Head of caudate nucleus (tissue), 42 donors: ENCODE measurements at places on chromosomes 1 and 21.

DNA sequence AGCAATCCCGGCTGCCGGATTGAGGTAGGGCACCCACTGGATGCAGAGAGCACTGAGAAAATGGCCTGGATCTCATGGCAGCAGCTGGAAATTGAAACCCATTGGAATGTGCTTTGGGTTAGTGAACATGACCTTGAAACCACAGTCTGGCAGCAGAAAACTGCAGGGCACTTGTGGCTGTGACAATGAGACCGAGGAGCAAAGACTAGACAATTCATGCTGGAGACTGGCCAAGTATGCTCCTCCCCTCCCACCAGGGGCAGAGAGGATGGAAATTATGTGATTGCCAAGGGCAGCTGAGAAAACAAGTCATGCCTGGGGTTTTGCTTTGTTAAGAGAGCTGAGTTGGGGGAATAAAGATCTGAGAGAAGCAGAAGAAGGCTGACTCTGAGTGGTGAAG lies 60.7 kb downstream of the ZNF697 start:
- DNase-seq: no peak

DNA sequence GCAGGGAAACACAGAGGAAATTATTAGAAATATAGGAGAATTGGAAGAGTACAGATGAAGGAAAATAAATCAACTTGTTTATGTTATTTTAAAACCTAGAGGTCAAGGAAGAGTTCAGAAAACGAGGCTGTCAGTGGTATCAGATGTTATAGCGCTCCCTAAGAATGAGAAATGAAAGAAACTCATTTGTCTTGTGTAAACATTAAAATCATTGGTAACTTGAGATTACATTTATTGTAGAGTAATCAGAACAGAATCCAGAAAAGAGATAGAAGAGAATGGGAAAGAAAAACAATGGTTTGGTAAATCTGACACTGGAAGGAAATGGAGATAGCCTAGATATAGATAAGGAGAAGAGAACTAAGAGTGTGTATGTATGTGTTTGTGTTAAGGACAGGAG lies 106.4 kb downstream of the ATF6 start:
- no peak for DNase-seq

GRCh38 chr1:182283746-182284544 lies 107.6 kb downstream of the GLUL start:
- DNase-seq: no peak

DNA sequence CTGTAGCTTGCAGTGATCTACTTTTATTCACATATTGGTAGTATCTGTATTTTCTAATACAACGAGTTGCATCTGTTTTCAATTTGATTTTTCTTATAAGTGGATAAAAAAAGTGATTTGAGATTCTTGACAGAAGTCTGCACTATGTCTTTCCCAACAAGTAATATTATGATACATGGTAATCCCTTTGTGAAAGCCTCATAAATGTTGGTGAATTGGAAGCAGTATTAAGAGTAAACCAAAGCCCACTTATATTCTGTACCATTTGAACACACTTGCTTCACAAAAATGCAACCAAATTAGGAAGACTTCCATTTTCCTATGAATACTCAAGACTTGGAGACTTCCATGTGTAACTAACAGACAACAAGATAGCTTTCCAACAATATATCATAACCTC lies 172.0 kb downstream of the HMCN1 start:
- no peak for DNase-seq

DNA sequence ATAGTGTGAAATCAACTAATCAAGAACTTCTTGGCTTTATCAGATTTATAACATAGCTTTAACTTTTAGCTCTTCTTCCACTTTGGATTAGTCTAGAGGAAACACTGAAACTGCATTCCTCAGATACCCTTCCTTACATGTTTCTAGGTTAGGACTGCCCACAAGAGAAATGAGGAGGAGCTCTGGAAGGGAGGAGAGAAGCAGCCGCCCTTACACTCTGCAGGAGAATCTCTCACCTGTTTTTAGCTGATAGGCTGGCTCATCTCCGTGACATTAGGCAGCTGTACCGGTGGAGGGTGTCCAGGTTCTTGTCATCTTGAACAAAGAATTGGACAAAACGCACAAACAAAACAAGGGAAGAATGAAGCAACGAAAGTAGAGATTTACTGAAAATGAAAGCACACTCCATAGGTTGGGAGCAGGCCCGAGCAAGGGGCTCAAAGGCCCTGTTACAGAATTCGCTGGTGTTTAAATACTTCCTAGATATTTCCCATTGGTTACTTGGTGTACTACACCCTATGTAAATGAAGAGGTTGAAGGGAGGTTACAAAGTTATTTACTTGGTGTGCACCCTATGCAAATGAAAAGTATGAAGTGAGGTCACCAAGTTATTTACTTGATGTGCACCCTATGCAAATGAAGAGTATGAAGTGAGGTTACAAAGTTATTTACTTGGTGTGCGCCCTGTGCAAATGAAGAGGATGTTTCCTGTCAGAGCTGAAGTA lies 524.9 kb upstream of the CHRM3 start:
- no peak for DNase-seq

DNA sequence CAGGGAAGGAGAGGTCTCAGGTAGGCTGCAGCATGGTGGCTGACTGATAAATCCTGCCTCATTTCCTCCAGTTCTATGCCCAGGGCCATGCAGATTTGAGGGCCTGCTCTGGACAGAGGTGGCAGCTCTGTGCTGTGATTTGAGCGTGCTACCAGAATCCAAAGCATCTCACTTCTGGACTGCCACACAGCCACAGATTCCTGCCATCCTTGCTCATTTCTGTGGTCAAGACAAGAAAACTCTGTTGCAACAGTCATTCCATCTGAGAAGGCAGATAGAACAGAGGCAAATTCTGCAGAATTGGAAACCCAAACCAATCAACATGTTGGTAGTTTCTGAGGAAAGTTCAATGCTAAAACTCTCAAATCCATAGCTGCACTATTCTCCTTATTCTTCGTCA lies 102.8 kb upstream of the GALNT2 start:
- no peak for DNase-seq

DNA sequence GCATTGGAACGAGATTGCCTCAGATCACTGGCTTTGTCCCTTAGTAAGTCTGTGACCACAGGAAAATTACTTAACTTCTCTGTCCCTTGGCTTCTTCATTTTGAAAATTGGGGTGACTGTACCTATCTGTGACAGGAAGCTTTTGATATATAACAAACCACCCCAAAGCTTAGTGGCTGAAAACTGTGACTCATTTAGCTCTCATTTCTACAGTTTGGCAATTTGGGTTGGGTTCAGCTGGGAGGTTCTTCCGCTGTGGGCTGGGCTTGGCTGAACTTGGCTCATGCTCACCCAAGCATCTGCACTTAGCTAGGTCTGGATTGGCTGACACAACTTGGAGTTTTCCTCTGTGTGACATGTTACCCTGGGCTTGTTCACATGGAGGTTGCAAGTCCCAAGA lies 14.0 kb downstream of the C1orf94 start:
- no peak for DNase-seq

- no peak for DNase-seq
Observed at GRCh38 chr1:30444401-30444800, 279.0 kb downstream of the MATN1 start.

GRCh38 chr1:174247472-174247871 lies 88.2 kb downstream of the RABGAP1L start:
- no peak for DNase-seq

DNA sequence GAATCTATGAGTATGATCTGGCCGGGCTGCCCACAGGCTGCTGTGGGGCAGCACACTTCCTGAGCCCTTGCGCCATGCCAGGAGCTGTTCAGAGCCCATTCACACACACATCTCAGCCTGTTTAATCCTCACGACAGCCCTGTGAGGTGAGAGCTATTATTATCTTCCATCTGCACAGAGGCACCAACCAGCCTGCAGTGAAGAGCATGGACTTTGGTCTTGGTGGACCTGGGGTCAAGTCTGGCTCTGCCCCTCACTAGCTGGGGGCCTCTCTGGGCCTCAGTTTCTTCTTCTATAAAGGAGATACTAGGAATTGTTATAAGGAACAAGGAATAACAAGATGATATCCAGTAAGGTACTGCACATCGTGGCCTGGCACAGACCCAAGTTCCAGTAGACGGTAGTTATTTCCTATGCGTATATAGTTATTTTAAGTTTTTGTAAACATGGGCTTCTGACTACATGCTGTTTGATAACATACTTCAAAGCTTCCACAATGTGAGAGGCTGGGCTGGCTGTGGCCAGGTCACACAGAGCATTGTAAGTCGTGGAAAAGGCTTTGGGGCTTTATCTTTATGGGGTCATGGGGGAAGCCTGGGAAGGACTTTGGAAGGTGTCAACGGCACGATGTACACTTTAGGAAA lies 3.4 kb upstream of the PADI2 start:
- DNase-seq: peak; percentile 8

DNA sequence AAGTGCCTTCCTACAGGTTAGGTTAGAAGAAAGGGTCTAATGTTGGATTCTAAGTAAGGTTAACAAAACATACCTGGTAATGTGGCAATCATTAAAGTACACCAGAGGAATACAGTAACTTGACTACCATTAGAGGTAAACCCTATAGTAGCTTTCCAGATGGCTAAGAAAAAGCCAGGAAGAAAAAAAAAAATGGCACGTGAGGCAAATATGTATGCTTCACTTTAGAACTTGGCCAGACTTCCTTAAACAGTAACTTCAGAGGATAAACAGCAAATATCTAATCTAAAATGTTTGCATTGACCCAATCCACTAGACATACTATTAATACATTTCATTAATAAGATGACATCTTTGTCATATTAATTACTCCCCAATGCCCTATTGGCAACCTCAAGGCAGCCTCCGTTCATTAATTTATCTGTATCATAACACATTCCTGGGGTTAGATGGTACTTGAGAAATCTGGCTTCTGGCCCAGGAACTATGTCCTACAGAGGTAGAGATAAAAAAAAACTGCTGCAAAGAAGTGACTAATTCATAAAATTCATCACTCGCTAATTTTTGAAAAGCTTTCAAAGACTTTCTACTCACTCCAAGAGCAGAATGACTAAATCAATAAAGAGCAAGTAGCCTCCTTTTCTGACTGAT lies 5.8 kb downstream of the DCAF8 start:
- no peak for DNase-seq

DNA sequence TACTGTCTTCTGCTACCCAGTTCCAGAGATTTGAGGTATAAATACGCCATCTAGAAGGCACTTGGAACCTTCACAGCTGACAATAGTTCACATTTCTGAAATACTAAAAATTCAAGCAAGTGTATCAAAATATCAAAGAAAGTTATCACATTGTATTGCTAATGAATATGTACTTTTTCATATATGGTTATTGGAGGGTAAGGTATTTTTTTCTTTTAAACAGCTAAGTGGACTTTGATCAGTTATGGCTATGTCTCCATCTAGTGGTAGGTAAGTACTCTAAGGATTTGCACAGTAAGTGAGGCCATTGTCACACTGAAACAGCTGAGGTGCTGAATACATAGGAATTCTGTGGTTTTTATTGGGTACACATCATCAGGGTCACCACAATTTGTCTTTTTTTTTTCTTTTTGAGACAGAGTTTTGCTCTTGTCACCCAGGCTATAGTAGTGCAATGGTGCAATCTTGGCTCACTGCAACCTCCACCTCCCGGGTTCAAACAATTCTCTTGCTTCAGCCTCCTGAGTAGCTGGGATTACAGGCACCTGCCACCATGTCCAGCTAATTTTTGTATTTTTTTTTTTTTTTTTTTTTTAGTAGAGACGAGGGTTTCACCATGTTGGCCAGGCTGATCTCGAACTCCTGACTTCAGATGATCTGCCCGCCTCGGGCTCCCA lies 49.1 kb upstream of the CR2 start:
- DNase-seq: peak; percentile 58

GRCh38 chr1:17441265-17441992 lies 2.0 kb upstream of the RCC2 start:
- DNase-seq: peak; percentile 45

DNA sequence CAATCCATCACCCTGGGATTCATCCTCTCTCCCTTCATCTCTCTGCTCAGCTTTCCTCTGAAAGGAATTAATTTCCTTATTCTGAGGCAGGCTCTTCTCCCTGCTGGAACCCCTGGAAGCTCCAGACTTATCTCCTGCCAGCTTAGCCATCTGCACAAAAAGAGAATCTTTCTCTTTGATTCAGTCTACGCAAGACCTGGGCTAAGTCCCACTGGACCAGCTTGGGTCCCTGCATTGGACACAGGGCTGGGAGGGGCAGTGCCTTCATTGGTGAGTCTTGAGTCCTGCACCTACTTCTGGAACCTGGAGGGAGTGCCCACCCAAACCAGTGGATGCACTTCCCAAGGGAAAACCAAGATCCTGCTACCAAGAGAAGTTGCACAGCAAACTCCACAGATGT lies 271.7 kb upstream of the CSF3R start:
- DNase-seq: no peak

- no peak for DNase-seq
Observed at GRCh38 chr1:94475232-94475631, 57.0 kb downstream of the ABCD3 start.

DNA sequence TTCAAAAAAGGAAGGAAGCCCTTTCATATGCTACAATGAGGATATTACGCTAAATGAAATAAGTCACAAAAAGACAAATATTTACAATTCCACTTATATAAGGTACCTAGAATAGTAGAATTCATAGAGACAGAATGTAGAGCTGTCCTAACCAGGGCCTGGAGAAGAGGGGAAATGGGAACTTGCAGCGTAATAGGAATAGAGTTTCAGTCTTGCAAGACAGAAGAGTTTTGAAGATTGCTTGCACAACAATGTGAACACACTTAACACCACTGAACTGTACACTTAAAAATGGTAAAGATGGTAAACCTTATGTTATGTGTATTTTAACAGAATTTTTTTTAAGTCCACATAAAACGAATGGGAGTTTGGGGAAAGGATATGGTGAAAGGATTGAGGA lies 2.9 kb downstream of the CD1B start:
- no peak for DNase-seq

DNA sequence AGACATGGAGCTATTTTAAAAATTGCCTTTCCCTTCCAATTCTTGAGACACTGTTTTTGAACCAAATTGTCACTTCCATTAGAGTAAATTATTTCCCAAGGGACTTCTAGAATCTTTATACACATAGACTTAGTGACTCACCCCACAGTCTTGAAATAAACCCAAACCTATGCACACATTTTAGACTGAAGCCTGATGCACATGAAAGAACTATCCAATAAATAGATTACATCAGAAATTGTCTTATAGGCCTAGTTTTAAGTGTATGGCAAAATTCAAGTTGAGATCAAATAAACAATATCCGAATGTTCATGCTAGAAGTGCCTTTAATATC lies 32.2 kb upstream of the ZNF326 start:
- DNase-seq: no peak

- no peak for DNase-seq
Observed at GRCh38 chr21:37877171-37877570, 39.1 kb downstream of the KCNJ6 start.

GRCh38 chr1:113325022-113325421 lies 65.3 kb upstream of the MAGI3 start:
- DNase-seq: no peak

DNA sequence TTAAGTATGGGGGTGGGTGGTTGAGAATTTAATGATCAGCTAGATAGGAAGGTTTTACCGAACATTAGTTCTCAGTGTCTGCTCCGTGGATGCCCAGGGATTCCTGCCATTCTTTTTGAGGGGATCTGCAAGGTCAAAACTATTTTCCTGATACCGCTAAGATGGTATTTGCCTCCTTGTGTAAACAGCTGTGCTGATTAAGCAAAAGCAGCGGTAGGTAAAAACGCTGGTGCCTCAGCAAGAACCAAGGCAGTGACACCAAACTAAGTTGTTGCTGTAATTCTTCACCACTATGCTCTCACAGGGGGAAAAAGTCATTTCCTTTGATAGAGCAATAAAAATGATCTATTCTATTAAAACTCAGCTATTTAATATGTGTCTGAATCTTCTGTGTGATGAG lies 229.0 kb downstream of the FMN2 start:
- DNase-seq: no peak
